ENCODE measurements at places on chromosomes 7 and 10.

DNA sequence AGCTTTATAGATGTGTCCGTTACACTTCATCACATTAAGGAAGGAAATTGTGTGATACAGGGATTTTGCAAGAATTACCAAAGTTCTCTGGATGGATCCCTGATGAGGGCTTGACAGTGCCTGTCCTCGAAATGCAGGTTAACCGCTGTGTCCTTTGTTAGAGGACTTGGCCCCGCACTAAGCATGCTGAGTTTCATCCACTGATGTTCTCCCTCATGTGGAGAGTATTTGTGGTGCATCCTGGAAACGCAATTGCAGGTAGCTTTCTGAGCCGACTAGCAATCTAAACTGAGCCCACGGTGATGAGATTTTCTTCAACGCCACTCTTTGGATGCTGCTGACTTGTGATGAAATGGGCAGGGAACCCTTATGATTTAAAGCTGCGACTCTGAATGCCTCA is 71.9 kb upstream of the STK17A start:
- no peak for DNase-seq

GRCh38 chr10:132612571-132613504 is 75.3 kb downstream of the INPP5A start:
- DNase-seq = no peak

DNA sequence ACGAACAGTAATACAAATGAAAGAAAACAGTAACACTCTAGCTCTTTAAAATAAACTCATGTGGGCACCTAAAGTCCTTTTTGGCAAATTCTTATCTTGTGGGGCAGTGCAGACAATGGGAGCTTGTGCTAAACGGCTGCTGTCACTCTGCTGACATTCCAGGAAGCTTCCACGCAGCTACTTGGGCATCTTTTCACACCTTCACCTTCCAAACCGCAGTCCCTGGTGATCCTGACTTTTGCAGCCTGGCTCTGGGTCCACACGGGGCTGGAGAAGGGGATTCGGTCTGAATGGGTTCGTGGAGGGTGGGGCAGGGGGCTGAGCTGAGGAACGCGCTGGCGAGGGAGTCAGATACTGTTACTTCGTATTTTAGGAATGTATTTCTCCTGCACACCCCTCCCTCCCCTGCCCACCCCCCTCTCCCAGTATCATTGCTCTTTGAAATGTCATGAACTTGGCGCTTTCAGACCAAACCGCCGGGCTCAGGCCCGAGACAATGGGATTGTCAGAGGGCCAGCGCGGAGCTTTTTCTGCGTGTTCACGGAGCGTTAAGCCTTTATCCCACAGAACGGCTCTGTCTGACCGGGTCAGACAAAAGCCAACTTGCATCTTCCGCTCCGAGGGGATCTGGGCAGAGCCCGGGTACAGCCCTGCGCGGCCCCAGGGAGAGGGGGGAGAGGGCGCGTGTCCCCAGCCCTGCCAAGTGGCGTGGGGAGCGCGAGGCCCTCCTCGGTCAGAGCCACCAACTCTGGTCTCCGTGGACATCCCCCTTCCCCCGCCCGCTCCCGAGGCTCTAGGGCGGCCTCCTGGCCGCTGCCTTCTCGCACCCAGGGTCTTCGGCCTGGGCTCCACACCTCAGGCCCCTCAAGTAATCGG is 76.7 kb upstream of the EN2 start:
- no peak for DNase-seq

- DNase-seq = peak; percentile 93
Observed at GRCh38 chr7:518630-519483, 789 bp downstream of the PDGFA start.

- DNase-seq = peak; percentile 39
Observed at GRCh38 chr7:75892634-75893272, 13.9 kb downstream of the RHBDD2 start.

DNA sequence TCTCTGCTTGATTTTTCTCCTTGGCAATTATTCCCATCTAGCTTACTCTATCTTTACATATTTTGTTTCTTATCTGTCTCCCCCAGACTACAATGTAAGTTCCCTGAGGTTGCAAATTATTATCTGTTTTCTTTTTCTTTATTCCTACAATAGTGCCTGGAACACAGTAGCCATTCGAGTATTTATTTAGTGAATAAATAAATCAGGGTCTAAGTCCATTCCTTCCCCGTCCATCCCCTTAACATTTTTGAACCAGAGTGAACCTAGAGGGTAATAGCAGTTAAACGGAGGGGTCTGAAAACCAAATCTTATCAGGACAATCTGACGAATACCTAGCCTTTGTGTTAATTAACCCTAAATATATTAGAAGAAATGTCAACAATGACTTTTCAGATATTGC is 252.8 kb upstream of the YAE1 start:
- no peak for DNase-seq

GRCh38 chr7:142891490-142892082 is 6.0 kb upstream of the TRPV6 start:
- DNase-seq = no peak

- DNase-seq = no peak
Observed at GRCh38 chr7:36814311-36814710, 90.0 kb upstream of the AOAH start.

- DNase-seq = no peak
Observed at GRCh38 chr7:132531562-132531961, 44.7 kb downstream of the PLXNA4 start.

GRCh38 chr10:89302625-89303024 is 779 bp downstream of the IFIT2 start:
- no peak for DNase-seq

DNA sequence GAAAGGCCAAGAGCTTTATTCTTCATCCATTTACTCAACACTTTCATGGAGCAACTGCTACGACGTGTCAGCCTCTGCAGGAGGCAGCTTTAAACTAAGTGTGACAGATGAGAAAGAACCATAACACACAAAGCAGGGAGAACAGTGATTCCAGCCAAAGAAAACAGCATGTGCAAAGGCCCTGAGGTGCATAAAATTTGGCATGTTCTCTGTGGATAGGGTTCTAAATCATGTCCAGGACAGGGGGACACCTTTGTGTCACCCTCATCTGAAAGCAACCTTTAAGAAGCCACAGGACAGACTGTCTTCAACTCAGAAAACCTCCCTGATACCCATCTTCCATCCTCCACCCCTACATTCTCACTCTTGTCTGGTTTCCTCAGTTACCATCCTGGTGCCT is 116.6 kb downstream of the KCNMA1 start:
- no peak for DNase-seq

- DNase-seq = peak; percentile 29
Observed at GRCh38 chr10:58511765-58512490, 744 bp upstream of the BICC1 start.
